ENCODE measurements at places on chromosomes 5 and 9.

DNA sequence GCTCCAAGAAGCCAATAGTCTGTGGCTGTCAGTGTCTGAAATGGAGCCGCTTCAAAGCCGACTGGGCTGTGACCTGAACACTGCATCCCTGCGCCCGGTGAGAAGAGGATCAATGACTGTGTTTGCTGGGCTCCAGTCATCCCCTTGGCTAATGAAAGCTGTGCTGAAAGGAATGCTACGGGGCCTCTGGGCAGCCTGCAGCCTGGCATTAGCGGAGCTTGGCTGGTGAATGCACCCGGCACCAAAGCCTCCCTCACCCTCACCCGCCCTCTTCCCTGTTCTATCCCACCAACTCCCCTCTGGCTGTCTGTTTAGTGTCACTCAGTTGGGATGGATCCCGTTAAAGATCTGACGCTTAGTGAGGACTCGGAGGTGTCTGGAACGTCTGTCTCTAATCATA, 355.3 kb downstream of the BNC2 start:
- DNase-seq, result no peak

DNA sequence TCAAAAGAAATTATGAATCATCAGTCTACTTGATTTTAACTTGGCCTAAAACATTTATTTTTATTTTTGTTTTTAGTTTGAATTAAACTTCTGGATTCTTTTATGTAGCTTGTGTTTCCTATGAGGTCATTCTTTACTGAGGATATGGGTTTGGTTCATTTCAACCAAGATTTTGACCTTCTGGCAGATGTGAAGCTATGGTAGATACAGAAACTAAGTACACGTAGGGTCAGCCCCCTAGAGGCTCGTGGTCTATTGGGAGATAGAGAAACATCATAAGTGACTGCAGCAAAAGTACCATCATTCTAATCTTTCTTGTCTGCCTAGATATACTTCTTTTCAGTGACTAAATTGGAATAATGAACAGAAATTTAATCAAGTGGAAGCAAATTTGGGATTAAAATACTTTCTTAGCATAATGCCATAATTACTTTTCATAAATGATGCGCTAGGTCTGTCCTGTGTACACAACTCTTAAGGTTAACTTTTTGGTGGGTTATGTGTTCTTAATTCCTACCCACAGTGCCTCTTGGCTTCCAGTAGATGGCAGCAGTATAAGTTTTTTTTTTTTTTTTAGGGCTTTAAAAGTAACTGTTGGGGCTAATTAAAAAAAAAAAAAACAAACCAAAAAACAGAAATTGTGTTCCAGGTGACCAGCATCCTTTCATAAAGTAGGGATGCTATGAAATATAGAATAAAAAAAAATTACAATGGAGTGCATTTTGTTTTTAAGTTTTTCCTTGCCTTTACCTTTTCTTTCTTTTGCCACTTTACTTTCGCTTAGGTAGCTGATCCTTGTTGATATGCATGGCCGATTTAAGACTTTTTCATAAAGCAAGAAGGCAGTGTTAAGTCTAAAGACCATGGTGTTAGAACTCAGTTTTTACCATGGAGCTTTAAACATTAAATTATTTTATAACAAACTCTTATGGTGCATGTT, 49.9 kb downstream of the LRRTM2 start:
- no peak for DNase-seq

- DNase-seq, result no peak
Measured at GRCh38 chr5:2756211-2757152, 5.0 kb upstream of the IRX2 start.

- no peak for DNase-seq
Measured at GRCh38 chr9:137975527-137975913, 97.9 kb downstream of the CACNA1B start.

GRCh38 chr5:176564002-176564401, 14.9 kb downstream of the CDHR2 start:
- no peak for DNase-seq

DNA sequence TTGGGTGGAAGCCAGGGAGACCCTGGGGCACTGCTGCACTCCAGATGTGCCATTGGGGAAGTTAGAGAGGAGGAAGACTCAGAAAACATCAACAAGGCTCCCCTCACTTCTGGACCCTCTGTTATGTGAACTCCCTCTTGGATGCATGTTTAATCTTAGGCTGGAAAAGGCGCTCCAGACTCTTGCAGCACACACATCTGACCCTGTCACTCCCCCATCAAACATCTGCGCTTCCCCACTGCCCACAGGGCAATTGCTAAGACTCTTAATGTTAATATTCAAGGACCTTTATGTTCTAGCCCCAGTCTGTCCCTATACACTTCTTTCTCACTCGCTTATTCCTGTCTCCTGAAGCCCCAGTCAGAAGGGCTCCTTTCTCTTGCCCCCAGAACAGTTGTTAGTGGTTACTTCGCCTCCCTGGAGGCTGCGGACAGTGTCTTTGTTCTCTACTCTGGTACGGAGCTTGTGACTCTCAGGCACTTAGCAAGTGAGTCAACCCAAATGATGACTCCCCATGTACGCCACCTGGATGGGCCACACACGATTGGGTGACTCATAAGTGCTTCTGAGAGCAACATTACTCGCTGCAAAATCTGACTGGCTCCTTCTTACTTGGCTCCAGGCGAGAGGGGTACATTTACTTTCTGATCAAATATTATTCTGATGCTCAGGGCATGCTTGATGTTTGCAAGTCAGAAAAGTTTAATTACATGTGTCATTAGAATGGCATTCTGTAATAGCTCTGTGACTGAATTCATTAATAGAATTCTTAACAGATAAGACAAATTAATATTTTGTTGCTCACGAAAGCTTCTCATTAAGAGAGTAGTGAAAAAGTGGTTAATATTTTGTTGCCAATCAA, 193.6 kb downstream of the HSPA4 start:
- DNase-seq, result no peak

GRCh38 chr9:117887383-117887782, 183.2 kb downstream of the TLR4 start:
- no peak for DNase-seq

DNA sequence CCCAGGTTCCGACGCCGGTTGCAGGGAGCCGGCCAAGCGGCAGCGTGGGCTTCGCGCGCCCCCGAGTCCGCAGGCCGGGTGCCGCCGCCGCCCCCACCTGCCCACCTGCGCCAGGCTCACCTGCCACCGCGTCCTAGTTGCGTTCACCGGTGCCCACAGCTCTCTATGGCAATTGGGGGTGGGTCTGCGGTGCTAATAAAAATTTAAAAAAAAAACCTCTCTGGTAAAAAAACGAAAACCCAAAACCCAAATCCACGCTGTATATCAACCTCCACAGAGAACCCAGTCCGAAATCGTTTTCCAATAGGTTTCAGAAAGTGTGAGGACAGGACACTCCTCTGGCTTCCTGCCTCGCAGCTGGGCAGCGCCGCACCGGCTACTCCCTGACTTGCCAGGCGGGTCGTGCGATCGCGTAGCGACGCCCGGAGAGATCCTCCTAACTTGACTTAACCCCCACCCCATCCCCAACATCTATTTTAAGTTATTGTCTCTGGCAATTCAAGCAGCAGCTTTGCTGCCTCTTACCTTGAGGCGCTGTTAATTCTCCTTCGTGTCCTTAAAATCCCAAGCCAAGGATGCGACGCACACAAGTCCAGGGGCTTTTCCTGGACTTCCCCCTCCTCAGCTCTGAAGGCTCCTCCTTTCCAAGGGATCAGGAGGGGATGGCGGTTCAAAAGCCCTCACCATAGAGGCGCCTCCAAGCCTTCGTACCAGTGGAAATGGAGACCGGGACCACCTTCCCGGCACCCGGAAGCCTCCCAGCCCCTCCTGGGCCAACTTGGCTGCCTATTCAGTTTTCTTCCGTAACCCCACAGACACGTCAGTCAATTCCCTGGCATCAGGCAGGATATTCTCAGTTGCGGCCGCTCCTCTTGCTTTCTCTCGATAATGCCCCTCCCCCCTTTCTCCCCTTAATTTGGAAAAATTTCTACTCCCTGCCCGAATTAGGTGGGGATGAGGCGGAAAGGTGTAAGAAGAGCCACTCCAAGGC, 1639.4 kb upstream of the C9orf72 start:
- DNase-seq, result no peak

DNA sequence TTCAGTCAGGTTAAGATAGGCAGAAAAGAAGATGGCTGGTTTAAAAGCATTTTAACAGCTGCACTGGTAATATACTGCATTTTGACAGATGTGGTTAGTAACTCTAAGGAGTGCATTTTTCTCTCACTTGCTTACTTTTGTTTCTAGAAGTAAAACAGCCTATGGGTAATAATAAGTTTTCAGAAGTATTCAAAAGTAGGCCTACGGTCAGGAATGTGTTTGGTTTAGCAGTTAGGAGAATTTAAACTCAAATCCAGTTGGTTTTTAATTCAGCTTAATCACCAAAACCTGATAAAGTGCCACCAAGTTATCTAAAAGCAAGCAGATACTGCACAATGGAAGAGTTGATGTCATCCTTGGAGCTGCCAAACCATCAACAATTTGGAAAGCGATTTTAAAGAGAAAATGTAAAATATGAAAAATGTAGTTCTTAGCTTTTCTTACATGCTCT, 160.3 kb downstream of the ARSB start:
- DNase-seq, result no peak

DNA sequence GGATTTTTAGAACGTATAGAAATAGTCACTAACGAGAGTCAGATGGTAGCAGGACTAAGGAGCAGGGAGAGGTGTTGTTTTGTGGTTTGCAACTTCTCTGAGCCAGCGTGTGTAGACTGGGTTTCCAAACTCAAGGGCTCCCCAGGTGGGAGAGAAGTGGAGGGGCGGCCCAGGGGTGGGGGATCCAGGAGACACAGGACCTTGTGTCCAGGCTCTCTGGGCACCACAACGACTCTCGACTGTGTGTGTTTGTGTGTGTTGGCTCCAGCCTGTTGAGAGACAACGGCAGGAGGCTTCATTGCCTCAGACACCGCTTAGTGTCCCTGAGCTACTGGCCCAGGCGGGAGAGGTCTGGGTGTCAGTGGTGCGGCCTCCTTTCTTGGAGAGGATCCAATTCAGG, 934 bp upstream of the FCN1 start:
- DNase-seq, result no peak

DNA sequence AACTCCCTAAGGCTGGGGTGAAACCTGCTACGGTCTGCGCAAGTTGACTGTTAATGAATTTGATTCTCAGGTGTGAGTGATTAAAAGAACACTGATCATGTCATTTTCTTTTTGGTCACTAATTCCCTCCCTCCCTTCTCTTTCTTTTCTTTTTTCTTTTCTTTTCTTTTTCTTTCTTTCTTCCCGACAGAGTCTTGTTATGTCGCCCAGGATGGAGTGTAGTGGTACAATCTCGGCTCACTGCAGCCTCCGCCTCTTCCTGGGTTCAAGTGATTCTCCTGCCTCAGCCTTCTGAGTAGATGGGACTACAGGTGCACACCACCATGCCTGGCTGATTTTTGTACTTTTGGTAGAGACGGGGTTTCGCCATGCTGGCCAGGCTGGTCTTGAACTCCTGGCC, 2.6 kb downstream of the ANXA1 start:
- DNase-seq, result no peak

GRCh38 chr9:93035106-93035660, 23.3 kb upstream of the SUSD3 start:
- no peak for DNase-seq

DNA sequence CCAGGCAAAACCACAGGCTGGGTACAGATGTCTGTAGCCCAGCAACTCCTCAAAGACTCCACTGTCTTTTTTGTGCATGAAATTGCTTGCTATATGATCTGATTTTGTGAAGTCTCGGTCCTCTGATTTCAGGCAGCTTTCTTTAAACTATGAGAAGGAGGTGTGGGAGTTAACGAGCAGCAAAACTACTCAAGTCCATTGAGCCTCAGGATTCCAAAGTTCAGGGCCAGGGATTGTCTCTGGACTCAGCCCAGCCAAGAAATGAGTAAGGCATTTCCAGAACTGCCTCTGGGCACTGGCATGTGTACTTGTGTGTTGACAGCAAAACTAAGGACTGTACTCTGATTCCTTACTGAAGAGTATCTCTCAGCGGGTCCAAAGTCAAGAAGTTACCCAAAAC, 53.4 kb upstream of the GLIS3 start:
- DNase-seq, result no peak

DNA sequence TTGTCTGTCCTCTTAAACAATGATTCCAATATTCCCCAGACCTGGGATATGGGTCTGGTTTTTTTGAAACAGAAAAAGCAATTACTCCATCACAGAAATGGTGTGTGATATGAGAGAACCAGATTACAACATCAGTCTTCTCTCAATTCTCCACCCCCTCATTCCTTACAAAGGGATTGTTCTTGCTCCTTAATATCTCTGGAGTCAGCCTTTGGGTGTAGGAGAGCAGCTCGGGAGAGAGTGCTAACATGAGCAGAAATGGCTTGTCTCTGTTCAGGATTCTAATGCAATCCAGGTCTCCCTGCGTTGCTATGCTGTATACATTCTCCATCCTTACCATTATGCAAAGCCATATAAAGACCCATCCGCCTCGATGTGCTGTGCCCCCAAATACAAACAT, 32.7 kb downstream of the ZFAND5 start:
- DNase-seq, result no peak

GRCh38 chr5:8813180-8813579, 732.7 kb downstream of the SEMA5A start:
- no peak for DNase-seq

GRCh38 chr5:77972469-77973252, 196.5 kb upstream of the TBCA start:
- no peak for DNase-seq

GRCh38 chr9:93946338-93946712, 8.8 kb downstream of the BARX1 start:
- no peak for DNase-seq

DNA sequence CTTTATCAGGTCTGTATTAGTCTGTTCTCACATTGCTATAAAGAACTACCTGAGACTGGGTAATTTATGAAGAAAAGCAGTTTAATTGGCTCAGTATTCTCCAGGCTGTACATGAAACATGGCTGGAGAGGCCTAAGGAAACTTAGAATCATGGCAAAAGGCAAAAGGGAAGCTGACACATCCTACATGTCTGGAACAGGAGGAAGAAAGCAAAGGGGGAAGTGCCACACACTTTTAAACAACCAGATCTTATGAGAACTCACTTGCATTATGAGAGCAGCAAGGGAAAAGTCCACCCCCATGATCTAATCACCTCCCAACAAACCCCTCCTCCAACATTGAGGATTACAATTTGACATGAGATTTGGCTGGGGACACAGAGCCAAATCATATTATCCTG, 132.1 kb downstream of the PCSK1 start:
- DNase-seq, result no peak

GRCh38 chr9:35489313-35490154, at the start of gene RUSC2:
Gene RUSC2 (plus strand): TSS chr9:35490111. CDS start chr9:35546522, 56,411 bp downstream.
- no peak for DNase-seq

DNA sequence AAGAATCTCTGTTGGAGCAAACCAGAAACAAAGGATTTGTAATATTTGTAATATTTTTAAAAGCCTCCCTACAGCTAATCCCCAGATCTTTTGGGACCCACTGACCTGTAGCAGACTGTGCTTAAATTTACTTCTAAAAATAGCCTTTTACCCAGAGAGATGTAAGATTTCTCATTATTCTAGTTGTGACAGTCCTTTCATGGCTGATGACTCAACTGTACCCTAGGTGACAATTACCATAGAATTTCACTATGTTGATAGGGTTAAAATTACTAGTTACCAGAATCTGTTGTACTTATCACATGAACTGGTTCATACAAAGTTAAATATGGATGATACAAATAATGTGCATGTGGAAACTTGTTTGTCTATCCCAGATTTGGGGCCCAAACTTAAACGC, 543.9 kb upstream of the SEMA6A start:
- DNase-seq, result no peak
